ENCODE measurements at places on chromosomes 11 and 22.

- no peak for DNase-seq
Measured at GRCh38 chr11:78080818-78081495, 1.3 kb upstream of the NDUFC2 start.

DNA sequence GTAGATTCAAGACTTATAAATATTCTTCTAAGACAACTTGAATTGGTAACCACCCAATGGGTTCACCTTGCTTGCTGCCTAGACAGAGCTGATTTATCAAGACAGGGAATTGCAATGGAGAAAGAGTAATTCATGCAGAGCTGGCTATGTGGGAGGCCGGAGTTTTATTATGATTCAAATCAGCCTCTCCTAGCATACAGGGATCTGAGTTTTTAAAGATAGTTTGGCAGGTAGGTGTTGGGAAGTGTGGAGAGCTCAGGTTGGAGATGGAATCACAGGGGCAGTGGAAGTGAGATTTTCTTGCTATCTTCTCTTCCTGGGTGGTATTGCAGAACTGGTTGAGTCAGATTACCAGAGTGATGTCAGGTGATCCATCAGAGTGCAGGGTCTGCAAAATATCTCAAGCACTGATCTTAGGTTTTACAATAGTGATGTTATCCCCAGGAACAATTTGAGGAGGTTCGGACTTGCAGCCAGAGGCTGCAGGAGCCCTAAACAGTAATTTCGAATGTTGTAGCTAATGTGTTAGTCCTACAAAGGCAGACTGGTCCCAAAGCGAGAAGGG, 1448.6 kb upstream of the RAG2 start:
- no peak for DNase-seq

- no peak for DNase-seq
Measured at GRCh38 chr11:44936525-44936924, 14.2 kb downstream of the TP53I11 start.

DNA sequence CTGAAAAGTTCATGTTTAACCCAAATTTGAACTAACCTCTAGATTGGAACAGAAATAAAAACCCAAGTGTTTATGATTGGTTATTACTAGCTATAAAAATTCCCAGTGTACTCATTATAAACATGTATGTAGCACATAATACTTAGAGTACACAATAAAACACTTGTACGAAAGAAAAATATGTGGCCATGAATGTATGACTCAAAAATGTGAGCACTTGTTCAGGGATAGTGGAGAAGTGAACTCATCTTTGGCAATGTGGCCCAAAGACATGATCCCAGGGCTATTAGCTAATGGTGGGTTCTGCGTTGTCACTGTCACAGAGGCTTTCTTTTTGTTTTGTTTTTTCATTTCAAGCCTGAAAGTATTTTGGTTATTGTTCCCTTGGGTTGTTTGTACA, 72.0 kb downstream of the PPFIBP2 start:
- no peak for DNase-seq

DNA sequence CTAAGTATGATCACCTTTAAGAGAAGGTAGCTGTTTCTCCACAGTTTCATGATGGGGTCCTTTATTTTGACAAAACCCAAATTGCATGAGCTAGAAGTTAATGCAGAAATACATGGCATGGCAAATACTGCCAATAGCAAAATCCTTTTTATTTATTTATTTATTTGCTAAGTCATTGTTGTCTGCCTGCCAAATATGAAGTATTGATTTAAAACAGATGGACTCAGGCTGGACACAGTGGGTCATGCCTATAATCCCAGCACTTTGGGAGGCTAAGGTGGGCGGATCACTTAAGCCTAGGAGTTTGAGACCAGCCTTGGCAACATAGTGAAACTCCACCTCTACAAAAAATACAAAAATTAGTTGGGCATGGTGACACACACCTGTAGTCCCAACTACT, 52.4 kb downstream of the LARGE2 start:
- DNase-seq, result no peak

DNA sequence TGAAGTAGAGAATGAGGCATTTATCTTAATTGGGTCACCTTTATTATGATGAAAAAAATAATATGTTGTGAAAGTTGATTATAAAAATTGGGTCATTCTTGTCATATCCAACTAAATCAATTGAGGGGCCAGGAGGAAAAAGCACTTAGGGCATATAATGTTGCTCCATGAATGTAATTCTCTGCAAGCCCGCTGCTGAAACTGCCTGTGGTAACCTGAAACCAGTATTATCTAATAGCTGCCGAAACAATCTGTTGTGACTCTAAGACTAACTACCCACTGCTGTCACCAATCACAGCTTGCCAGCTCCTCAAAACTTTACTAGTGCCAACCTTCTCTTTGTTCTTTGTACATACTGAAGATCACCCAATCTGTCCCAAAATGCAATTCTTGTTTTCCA, 115.8 kb downstream of the ATG16L2 start:
- no peak for DNase-seq

DNA sequence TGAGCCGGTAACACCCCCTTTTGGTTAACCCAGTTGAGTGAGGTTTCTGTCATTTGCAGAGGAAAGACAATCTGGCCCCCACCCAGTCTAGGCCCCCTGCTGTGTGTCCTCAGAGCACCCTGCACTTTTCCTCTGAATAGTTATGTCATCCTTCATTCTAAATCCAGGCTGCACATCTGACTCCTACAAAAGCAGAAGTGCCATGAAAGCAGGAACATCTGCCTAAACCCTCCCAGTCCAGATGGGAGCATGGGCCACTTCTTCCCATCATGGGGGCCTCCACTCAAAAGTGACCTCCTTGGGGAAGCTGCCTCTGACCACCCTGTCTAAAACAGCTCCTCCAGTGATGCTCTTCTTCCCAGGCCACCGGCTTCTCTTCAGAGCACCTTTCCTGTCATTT, 53.7 kb upstream of the HMGXB4 start:
- no peak for DNase-seq

- no peak for DNase-seq
Measured at GRCh38 chr11:2804701-2805387, 80.7 kb downstream of the CDKN1C start.

GRCh38 chr22:39954584-39955055, 5.6 kb upstream of the TMA7B start:
- peak; percentile 86 for DNase-seq

DNA sequence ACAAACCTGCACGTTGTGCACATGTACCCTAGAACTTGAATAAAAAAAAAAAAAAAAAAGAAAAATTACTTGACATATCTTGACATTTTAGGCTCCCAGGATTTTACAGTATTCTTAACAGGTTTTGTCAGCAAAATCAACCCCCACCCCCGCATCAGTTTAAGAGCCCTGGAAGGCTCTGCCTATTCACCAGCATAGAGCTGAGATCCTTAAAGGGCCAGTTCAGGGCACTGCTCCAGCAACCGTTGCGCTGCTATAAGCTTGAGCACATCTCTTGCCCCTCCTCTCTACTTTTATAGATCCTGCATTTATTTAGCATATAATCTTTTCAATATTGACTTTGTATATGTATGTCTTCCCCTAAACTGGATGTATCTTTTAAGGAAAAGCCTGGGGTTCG, 697 bp upstream of the PAFAH1B2 start:
- no peak for DNase-seq

DNA sequence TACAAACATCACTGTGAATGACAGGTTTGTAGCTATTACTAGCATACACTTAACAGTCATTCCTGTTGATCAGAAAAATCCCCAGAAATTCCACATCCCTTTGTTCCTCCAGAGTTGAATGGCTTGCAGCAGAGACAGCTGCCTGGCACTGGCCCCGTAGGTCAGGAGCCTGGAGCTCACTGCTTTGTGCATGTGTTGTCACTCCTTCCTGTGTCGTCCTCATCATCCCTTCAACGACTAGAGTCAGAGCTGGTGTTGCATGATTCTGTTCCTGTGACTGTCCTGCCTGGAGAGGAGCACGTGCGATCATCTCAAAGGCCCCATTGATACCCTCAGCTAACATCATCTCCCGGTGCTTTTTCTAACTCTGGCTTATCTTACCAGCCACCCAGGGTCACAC, 58.3 kb downstream of the LDLRAD3 start:
- no peak for DNase-seq

Measured in fibroblast of skin of left biceps (primary cell).